ENCODE measurements at places on chromosomes 2 and 18. TPM values are rescaled to one million over a fixed set of nuclear protein-coding genes. Genes with fewer than 3 reads are reported as not detected.

GRCh38 chr2:120804459-120804858, 68.8 kb downstream of the GLI2 start:
- H3K27ac ChIP-seq: no peak overlapping the region
- H3K4me3 ChIP-seq: no peak overlapping the region
- H3K36me3 ChIP-seq: no peaks in the 10 kb centered on the region

GRCh38 chr2:23596316-23596885, 211.4 kb downstream of the KLHL29 start:
- DNase-seq: no peak
- H3K4me1 ChIP-seq: no peaks in the 10 kb centered on the region
- H3K4me3 ChIP-seq: no peak overlapping the region

The C2orf66 gene
- not detected for total RNA-seq

The SCN7A gene
- total RNA-seq: 0.05 TPM

GRCh38 chr2:110903548-110903947, 171.2 kb downstream of the ACOXL start:
- no peaks in the 10 kb centered on the region for H3K4me1 ChIP-seq
- no peaks in the 10 kb centered on the region for H3K27me3 ChIP-seq
- H3K4me3 ChIP-seq: no peak overlapping the region
- DNase-seq: no peak

The C2orf72 gene
- total RNA-seq: 74.8 TPM

- no peaks in the 10 kb centered on the region for H3K4me1 ChIP-seq
- H3K27me3 ChIP-seq: no peaks in the 10 kb centered on the region
- H3K4me3 ChIP-seq: no peak overlapping the region
Observed at GRCh38 chr2:124112966-124113365, 87.9 kb downstream of the CNTNAP5 start.

The FEV gene
- total RNA-seq: not detected

The NABP1 gene
- total RNA-seq: 9.9 TPM

GRCh38 chr2:178008636-178009289, 63.8 kb downstream of the PDE11A start:
- no peaks in the 10 kb centered on the region for H3K36me3 ChIP-seq
- no peak overlapping the region for H3K4me3 ChIP-seq
- H3K4me1 ChIP-seq: no peaks in the 10 kb centered on the region
- H3K27me3 ChIP-seq: no peaks in the 10 kb centered on the region

The CCDC88A gene
- 31.0 TPM for total RNA-seq

DNA sequence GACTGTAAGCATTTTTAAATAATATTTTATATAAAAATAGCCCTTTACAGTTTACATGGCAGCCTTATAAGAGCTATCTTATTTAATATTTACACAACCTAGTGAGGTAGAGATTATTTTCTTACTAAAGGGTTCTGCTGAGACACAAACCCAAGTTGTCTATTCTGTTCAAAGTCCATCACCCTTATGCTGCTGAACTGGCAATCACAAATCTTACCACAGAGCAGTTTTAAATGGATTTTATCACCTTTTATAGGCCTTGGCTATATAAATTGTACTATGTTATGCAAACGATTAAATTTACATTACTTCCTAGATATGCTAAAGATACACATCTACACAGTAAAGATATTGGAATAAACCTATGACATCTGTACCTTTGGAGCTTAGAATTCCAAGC, 40.7 kb downstream of the RBM45 start:
- no peaks in the 10 kb centered on the region for H3K27me3 ChIP-seq
- no peak for DNase-seq
- peak overlapping the region; percentile 10 for H3K27ac ChIP-seq
- H3K36me3 ChIP-seq: no peaks in the 10 kb centered on the region
- no peaks in the 10 kb centered on the region for H3K4me1 ChIP-seq

The ALPP gene
- not detected for total RNA-seq

The SPDYA gene
- 0.67 TPM for total RNA-seq

GRCh38 chr18:76977108-76977621, 154.8 kb downstream of the ZNF236 start:
- no peak overlapping the region for H3K27ac ChIP-seq
- H3K4me1 ChIP-seq: peaks cover 2% of the 10 kb centered on the region
- no peaks in the 10 kb centered on the region for H3K27me3 ChIP-seq
- H3K4me3 ChIP-seq: no peak overlapping the region
- DNase-seq: peak; percentile 30
- H3K36me3 ChIP-seq: no peaks in the 10 kb centered on the region

DNA sequence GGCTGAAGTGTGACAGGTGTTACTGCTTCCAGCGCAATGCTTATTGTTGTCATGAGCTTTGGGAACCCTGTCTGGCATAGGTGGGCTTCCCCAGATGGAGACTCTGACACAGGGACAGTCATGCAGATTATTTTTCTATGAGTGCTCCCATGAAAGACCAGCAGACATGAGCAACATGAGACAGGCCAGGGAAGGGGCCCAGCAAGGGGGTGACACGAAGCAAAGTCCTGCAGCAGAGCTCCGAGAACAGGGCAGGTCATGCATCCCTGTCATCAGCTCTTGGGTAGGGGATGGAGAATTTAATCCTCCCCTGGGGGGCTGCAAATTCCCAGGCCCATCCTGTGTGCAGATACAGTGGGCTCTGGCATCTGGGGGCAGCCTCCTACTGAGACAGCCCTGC, 77.4 kb downstream of the CTAGE1 start:
- H3K27me3 ChIP-seq: no peaks in the 10 kb centered on the region
- no peaks in the 10 kb centered on the region for H3K36me3 ChIP-seq
- no peak for DNase-seq
- H3K4me1 ChIP-seq: peaks cover 7% of the 10 kb centered on the region
- no peak overlapping the region for H3K27ac ChIP-seq

DNA sequence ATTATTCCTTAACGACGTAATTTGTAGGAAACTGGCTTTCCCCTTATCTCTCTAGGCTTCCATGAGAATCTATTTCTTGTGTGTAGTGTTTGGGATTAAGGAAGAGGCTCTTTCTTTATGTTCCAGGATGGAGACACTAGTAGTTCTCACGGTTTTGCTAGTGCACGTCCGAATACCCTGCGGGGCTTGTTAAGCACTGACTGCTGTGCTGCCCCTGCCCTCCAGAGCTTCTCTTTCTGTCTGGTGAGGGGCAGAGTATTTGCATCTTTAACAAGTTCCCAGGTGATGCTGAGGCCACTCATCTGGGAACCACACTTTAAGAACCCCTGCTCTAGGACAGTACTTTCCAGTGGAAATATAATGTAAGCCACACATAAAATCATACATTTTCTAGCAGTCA, 76.4 kb downstream of the SPATS2L start:
- H3K27ac ChIP-seq: peak overlapping the region; percentile 36
- no peaks in the 10 kb centered on the region for H3K36me3 ChIP-seq
- no peak for DNase-seq
- no peak overlapping the region for H3K4me3 ChIP-seq
- peaks cover 11% of the 10 kb centered on the region for H3K4me1 ChIP-seq

GRCh38 chr2:58146707-58147106, 94.4 kb downstream of the FANCL start:
- H3K27me3 ChIP-seq: no peaks in the 10 kb centered on the region
- DNase-seq: no peak
- H3K27ac ChIP-seq: no peak overlapping the region
- no peak overlapping the region for H3K4me3 ChIP-seq
- peaks cover 2% of the 10 kb centered on the region for H3K36me3 ChIP-seq
- H3K4me1 ChIP-seq: no peaks in the 10 kb centered on the region

- H3K27me3 ChIP-seq: no peaks in the 10 kb centered on the region
- DNase-seq: no peak
- H3K4me3 ChIP-seq: no peak overlapping the region
- H3K4me1 ChIP-seq: peaks cover 3% of the 10 kb centered on the region
Observed at GRCh38 chr2:7430421-7430868, 513.2 kb downstream of the RNF144A start.

- no peaks in the 10 kb centered on the region for H3K36me3 ChIP-seq
- no peak overlapping the region for H3K4me3 ChIP-seq
- no peak for DNase-seq
- no peaks in the 10 kb centered on the region for H3K27me3 ChIP-seq
Observed at GRCh38 chr2:168526641-168527040, 70.6 kb downstream of the CERS6 start.

DNA sequence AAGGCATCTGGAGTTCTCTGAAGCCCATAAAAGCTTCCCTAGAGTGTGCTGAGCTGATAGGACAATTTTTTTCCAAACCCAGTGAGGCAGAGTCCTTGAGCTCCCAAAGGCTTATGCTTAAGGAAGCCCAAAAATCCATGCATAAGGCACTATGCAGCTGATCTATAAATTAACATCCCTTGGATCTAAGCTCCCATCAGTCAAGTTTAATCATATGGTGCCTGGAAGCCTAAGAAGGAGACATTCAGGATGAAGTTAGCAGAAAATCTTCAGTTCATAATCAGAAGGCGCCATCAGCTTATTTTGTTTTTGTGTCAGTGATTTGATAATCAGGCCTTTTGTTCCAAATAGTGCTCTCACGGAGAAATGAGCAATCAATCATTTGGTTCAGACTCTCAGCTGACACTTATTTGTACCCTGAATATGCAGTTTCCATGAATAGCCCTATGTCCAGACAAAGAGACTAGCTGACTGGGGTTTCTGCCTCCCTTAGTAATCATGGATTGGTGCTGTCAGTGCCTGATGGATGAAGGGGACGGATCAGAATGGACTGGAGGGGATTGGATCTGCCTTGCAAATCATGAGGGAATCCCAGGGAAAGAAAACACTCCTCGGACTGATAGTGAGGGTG, 464.8 kb upstream of the RGPD4 start:
- no peak overlapping the region for H3K27ac ChIP-seq
- no peaks in the 10 kb centered on the region for H3K36me3 ChIP-seq
- H3K4me1 ChIP-seq: no peaks in the 10 kb centered on the region
- DNase-seq: no peak
- H3K4me3 ChIP-seq: no peak overlapping the region
- no peaks in the 10 kb centered on the region for H3K27me3 ChIP-seq

Measured in liver (tissue), 10 donors.